ENCODE measurements at places on chromosomes 2 and 18.

GRCh38 chr2:96340493-96341414, 5.2 kb downstream of the NCAPH start:
- DNase-seq = no peak

GRCh38 chr2:64143169-64144056, 807 bp downstream of the PELI1 start:
- no peak for DNase-seq

GRCh38 chr2:131081190-131081589, 12.1 kb downstream of the FAM168B start:
- DNase-seq = no peak

GRCh38 chr2:152706477-152707021, 10.7 kb downstream of the PRPF40A start:
- no peak for DNase-seq

- DNase-seq = no peak
Measured at GRCh38 chr18:5197461-5197860, 404 bp upstream of the AKAIN1 start.

DNA sequence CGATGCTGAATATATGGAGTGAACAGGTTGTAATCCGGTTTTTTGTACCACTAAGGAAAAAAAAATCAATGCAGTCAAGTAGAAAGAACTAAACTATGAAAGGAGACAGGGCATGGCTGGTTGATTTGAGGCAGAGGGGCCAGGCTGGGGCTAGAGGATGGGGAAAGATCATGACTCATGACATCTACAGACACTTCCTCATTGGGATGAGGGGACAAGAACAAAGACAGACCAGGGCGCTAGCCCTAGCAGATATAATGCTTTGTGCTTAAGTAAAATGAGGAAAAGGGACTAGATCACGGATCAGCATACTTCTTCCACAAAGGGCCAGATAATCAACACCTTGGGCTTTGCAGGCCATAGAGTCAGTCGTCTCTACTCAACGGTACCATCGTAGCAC, 55.8 kb downstream of the ST6GAL2 start:
- no peak for DNase-seq

Measured in stimulated activated CD4-positive, alpha-beta T cell treated with anti-CD3 and anti-CD28 coated beads, TNF-alpha, amount 100 ng/mL, for 24 hours (primary cell).